Dermis microvascular lymphatic vessel endothelial cell (primary cell): ENCODE measurements at places on chromosomes 7 and 10. TPM values are rescaled to one million over a fixed set of nuclear protein-coding genes. Genes with fewer than 3 reads are reported as not detected.

GRCh38 chr7:101533103-101533465 is 96.0 kb downstream of the MYL10 start:
- DNase-seq, result no peak

Gene LIPF
- not detected in 2 replicates for total RNA-seq

GRCh38 chr7:95536656-95537311 is 51.0 kb downstream of the ASB4 start:
- DNase-seq, result no peak

DNA sequence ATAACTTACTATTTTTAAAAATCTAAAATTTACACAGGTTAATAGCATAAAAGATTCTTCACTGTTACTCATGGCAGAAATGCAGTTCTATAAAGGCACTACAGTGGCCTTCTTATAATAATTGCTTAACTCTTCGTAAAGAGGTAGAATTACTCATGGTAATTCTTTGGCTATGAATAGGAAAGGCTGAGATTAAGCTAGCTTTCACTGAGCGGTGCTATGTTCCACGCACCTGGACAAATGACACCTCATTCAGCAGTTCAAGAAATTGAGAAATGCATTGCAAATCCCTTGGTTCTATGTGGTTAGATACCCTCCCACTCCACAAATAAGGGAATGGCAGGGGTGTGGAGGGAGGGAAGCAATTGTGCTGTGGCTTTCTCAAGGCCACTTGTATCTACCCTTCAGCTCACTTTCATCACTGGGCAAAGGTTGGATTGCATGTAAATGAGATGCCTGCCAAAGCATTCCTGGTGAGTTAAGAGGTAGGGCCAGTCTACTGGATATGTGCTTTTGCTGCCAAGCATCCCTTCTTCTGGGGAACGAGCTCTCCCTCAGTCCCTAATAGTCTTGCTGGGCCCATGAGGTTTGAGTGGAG is 210.9 kb downstream of the TEX36 start:
- DNase-seq, result no peak

DNA sequence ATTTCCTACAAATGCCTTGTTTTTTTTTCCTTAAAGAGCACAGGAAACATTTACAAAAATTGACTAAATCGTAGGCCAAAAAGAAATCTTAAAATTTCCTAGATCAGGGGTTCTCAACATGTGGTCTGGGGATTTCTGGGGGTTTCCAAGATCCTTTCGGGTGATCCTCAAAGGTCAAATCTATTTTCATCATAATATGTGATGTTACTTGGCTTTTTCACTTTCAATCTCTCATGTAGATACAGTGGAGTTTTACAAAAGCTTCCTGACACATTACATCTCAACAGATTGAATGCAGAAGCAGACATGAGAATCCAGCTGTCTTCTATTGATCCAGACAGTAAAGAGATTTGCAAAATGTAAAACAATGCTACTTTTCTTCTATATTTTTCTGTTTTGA is 497.3 kb downstream of the INHBA start:
- no peak for DNase-seq
